CD4-positive, alpha-beta T cell treated with Interleukin-1 beta for 1 hour (primary cell): ENCODE measurements at places on chromosomes 2 and 18.
A peak's percentile ranks its signal among the peaks of the same experiment; 100 is the strongest.

DNA sequence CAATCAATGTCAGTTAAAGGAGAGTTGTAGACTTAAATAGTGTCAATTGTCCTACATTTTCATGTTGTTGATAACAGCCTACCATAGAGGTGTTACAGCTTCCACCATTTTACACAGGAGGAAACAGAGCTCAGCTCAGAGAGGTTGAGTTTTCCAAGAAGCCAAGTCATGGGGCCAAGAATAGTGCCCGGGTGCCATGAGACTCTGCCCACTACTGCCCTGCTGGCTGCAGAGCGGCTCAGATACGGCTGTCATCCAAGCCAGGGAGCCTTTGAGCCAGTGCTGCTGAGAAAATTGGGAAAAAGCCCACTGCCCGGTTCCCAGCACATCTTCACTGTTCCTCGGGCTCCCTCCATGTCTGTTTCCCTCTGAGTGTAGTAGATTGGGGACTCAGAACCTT is 22.0 kb downstream of the RAB12 start:
- no peak for DNase-seq

DNA sequence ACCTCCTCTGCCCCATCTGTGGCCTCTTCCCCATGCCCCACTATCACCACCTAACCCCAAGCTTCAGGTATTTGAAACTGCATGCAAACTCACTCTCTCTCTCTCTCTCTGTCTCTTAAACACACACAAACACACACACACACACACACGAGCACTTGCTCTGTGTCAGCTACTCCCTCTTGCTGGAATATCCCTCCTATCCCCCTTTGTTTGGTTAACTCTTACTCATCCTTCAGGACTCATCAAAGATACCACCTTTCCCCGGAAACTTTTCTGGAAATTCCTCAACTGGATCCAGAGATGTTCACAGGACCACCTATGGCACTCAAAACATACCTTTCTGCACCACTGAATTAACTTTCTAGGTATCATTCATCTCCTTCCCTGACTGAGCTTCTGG is 222.8 kb upstream of the TMEM200C start:
- DNase-seq = no peak

DNA sequence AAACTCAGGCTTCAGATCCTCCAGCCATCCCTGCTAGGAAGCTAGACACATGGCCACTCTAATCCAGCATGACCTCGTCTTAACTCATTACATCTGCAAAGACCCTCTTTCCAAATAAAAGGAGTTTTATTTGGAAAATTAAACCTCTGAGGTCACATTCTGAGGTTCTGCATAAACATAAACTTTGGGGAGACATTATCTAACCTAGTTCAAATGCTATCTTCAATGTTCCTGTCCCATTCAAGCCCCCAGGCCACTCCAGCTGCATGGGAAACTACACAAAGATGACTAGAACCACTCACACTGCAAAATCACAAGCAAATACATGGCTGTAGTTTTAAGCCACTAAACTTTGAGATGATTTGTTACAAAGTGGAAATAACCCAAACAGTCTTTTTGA is 99.0 kb upstream of the RNF152 start:
- DNase-seq = no peak

DNA sequence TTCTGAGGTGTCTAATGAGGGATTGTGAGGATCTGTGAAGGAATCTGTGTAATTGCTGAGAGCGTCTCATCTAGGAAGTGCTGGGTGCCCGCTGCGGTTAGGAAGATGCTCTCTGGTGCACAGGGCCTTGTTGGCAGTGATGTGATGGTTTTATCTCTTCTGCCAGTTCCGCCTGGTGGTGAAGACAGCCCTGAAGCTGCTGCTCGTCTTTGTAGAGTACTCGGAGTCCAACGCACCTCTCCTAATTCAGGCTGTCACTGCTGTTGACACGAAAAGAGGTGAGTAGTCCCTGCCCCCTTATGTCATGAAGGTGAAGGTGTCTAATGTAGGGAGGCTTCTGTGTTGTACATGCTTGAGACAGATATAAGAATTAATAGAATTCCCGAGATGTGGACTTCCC is 234.2 kb downstream of the TPGS2 start:
- no peak for DNase-seq

GRCh38 chr2:171798156-171798820 is 95.8 kb downstream of the SLC25A12 start:
- no peak for DNase-seq

GRCh38 chr18:47283476-47283875 is 32.0 kb upstream of the SKOR2 start:
- no peak for DNase-seq

GRCh38 chr2:120029672-120030640 is 17.1 kb downstream of the EPB41L5 start:
- DNase-seq = no peak

DNA sequence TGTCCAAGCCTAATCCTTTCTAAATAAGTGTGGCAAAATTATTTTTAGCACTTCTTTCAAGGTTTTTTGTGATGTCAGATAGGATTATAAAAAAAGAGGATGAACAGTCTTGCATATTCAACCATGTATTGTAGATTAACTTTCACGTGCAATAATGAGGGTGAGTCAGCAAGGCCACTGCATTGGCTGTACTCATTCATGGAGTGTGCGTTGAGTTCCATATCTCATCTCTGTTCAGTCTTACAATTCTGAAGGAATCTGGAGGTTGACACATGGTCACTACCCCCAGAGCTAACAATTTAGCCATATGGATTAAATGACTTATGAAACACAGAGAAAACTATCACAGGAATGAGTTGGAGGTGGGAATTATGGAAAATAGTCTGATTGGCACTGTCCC is 810.5 kb downstream of the SLC4A3 start:
- DNase-seq = no peak

GRCh38 chr2:113187771-113188170 is 14.0 kb downstream of the PSD4 start:
- DNase-seq = no peak

GRCh38 chr2:148725564-148725963 is 81.0 kb downstream of the EPC2 start:
- no peak for DNase-seq

- DNase-seq = peak; percentile 65
These were observed at the start of gene PRKD3 for GRCh38 chr2:37324786-37325624. Gene PRKD3 (minus strand): TSS chr2:37324833. CDS start chr2:37316524, 8,309 bp downstream.

DNA sequence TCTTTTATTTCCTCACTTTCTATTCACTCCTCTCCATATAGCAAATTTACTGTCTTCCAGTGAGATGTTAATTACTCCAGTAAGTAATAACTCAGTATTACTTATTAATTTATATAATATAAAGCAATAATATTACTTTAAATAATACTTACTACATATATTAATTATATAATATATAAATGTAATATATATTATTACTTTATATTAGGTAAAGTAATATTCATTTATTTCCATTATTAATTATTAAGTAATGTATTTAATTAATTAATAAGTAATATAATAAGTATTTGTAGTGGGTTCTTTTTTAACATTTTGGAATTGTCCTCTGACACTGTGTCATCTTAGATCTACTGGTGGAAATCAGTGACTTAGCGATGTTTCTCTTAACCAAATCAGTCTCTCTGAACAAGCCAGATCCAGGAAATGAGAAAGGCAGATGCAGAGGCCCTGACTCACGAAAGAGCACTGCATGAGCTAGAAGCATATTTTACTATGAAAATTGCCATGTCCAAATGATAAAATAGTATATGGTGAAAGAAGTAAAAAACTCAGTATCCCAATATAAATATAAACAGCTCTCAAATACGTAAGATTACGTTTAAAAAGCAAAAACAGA is 115.9 kb downstream of the DSEL start:
- DNase-seq = no peak

DNA sequence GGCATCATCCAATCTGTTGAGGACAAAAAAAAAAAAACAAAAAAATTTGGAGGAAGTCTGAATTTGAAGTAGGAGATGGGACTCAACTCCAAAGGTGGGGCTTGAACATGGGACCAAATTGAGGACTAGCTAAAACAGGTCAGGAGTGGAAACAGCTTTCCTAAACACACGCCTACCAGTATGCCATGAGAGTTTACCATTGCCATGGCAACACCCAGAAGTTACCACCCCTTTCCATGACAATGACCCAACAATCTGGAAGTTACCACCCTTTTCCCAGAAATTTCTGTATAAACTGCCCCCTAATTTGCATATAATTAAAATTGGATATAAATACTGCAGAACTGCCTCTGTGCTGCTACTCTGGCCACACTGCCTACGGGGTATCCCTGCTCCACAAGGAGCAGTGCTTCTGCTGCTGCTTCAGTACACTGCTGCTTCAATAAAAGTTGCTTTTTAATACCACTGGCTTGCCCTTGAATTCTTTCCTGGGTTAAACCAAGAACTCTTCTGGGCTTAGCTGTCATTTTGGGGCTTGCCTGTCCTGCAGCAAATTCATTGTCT is 73.3 kb upstream of the FSIP2 start:
- no peak for DNase-seq

DNA sequence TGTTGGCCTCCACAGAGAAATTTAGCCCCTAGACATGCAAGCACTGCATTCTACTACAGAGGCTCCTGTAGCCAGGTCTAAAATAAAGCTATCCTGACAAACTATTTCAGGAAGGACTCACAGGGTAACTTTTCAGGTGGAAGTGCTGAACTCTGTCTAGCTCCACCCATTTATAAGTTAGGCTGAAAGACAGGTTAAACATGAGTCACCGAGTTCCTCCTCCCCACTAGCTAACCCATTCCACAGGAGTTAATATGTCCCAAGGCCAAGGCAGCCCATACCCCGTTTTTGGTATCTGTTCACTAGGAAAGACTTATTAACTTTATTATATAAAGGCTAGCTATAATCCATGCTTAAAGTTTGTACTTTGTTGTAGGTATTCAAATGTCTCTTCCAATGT is 3.5 kb downstream of the CWC22 start:
- DNase-seq = no peak

- DNase-seq = no peak
These were observed 10.4 kb upstream of the KLHL30 start for GRCh38 chr2:238128061-238128440.

- no peak for DNase-seq
These were observed 1333.7 kb upstream of the TMEFF2 start for GRCh38 chr2:193528458-193528857.

DNA sequence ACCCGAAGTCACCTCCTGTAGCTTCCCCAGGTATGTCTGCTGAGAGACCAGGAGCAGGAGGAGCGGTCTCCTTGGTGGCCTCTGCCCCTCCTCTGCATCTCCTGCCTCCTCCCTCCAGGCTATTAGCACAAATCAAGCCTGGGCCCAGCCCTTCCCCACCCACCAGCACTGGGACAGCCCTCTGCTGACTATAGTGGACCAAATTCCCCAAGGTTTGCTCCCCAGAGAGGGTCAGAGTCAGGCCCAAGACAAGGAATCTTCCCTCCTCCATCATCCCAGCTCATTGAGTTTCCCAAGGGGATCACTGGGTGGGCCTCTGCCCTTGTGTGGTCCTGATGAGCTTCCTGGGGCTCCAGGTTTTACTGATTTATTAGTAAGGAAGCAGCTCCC is 62.1 kb downstream of the EMILIN2 start:
- DNase-seq = no peak

- no peak for DNase-seq
These were observed 376.2 kb upstream of the RND3 start for GRCh38 chr2:150863691-150864090.

DNA sequence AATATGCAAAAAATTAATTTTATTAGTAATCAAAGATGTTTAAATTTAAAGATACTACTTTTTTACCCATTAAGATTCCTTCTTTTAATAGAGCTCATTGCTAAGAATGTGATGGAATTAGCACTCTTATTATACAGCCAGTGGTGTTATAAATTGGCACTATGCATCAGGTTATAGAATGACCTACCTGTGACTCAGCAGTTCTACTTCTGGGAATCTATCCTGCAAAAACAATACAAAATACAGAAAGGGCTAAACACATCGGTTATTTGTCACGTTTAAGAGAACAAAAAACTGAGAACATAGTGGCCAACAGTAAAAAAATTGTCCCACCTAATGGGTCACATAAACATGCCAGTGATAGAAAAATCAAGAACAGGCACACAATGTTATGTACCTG is 9.4 kb upstream of the ADD2 start:
- no peak for DNase-seq

DNA sequence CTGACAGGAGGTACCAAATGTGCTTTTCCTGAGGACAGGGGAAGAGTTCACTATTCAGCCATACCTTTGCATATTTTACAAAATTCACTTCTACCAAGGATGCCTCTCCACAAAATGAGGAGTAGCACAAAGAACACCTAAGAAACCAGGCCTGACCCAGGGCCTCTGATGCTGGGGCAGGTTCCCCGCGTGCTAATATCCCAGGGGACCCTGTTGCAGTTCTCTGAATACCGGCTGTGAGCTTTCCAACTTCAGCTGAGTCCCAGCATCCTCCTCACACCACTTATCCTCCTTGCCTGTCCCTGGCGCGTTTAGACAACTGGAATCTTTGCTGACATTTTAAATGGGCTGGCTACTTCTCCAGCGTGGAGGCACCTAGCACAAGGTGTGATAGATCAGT is 142.3 kb downstream of the BCL2 start:
- DNase-seq = no peak

- DNase-seq = no peak
These were observed 159.3 kb upstream of the STK17B start for GRCh38 chr2:196330645-196331044.

- no peak for DNase-seq
These were observed 222.2 kb downstream of the LTBP1 start for GRCh38 chr2:33168922-33169321.

DNA sequence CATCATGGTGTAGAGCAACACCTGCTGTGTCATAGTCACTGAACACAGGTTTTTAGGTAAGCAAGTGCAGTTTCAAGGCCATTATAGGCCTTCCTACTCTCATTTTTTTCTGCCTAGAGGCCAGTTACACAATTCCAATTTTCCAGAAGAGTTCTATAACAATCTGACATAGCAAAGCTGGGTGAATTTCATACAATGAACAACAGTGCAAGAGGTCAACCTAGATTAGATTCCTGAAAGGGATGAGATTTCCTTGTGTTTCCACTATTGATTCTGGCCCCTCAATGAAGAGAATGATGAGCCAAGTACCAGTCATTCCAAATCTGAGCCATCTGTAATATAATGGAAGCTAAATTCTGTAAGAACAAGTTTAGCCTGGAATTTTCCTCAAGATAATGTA is 15.3 kb upstream of the CD28 start:
- no peak for DNase-seq

DNA sequence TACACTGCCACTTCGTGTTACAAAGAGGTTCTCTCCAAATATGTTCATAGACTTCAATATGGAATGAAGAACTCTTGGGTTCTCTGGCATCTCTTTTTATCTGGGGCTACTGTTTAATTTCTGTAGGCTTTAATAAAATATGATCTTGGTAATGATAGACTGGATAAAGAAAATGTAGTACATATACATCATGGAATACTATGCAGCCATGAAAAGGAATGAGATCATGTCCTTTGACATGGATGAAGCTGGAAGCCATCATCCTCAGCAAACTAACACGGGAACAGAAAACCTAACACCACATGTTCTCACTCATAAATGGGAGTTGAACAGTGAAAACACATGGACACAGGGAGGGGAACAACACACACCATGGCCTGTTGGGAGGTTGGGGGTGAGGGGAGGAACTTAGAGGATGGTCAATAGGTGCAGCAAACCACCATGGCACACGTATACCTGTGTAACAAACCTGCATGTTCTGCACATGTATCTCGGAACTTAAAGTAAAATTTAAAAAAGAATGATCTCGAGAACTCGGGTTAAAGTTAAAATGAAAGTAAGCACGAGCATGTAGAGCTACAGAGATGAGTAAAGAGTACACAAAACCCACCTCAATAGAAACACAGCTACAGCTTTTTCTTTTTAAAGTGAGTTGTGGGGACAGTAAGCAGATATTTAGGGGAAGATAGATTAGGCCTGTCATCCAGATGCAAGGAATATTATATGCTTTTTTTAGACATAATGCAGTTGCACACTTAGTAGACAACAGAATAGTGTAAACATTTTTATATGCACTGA is 102.3 kb downstream of the SGPP2 start:
- no peak for DNase-seq
